Pulmonary artery endothelial cell (primary cell): ENCODE measurements at places on chromosomes 4 and X. TPM values are rescaled to one million over a fixed set of nuclear protein-coding genes. Genes with fewer than 3 reads are reported as not detected.

- DNase-seq = no peak
Measured at GRCh38 chrX:133670383-133670782, 255.1 kb upstream of the GPC4 start.

DNA sequence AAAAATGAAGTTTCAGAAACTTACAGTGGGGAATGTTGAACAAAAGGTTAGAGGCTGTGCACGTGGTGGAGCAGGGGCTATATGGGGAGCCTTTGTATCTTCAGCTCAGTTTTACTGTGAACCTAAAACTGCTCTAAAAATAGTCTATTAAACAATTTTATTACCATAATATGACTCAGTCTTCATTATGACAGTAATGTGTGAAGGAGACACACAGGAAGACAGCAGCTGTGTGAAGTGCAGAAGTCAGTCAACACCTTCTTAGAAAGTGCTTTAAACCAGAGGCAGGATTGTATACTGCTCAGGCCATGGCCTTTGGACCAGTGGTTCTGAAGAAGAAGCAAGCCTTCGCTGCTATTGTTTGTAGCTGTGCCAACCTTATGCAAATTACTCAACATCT lies 89.7 kb downstream of the ARHGAP10 start:
- DNase-seq = no peak

- DNase-seq = no peak
Measured at GRCh38 chrX:9635368-9635767, 130.3 kb downstream of the GPR143 start.

GRCh38 chr4:184265546-184266351 lies 48.1 kb upstream of the ENPP6 start:
- DNase-seq = peak; percentile 46

DNA sequence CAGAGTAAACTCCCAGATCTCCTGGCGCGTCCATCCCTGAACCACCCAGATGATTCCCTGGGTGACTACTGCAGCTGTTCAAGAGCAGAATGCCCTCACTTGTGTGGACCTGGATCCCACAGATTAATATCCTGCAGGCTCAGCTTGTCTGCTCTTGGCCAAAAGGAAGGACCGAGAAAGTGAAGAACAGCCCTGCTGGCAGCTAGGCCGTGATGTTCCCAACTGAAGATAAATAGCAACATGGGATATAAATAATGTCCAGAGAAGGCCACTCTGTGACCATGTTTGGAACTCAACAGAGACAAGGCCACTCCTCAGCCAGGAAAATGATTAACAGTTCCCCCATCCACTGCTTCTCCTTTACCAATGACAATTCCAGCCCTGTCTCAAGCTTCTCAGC lies 21.5 kb downstream of the SUPT20HL2 start:
- DNase-seq = no peak

DNA sequence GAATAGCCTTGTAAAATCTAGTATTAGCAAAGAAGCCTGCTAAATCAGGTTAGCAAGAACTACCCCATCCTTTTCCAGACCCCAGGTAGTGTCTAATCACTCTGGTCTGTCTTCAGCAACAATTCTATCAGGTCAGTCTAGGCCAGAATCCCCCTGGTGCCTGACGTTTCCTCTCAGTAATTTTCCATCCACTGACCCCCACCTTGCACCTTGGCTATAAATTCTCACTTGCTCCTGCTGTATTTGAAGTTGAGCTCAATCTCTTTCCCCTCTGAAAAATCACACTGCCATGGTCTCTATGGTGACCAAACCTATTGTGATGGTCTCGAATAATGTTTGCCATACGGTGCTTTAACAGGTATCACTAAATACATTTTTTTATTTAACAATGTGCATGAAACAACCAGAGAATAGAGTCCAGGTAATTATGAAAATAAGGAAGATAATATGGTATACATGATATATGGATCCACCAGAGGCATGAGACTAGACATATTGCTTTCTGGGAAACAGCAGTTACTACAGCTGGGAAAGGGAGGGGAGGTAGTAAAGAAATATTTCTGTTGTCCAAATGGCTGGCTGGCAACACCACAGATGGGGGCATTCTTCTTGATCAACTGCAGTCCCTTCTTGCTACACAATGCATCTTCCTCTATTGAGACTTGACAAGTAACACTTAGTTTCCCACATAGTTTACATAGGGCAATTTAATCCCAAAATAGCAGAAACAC lies 33.8 kb downstream of the CXCL1 start:
- no peak for DNase-seq

- DNase-seq = no peak
Measured at GRCh38 chr4:113024388-113024787, 25.1 kb upstream of the ANK2 start.

- DNase-seq = peak; percentile 37
Measured at GRCh38 chrX:136028383-136028984, 43.2 kb downstream of the SLC9A6 start.

DNA sequence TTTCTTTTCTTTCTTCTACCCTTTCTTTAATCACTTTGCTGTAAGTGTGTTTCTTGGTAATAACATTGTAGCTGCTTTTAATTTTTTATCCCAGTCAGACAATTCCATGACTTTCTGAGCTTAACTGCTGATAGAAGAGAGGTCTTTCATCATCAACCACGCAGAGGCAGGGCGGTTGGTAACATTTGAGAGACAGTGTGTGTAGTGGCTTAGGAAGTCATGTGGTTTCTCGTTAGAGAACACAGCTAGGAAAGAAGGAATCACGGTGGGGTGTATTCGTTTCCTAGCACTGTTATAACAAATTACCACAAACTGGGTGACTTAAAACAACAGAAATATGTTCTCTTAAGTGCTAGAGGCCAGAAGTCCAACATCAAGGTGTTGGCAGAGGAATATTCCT lies 11.5 kb downstream of the PRPS2 start:
- no peak for DNase-seq

GRCh38 chr4:82084747-82085146 lies 289.0 kb downstream of the HNRNPD start:
- no peak for DNase-seq

DNA sequence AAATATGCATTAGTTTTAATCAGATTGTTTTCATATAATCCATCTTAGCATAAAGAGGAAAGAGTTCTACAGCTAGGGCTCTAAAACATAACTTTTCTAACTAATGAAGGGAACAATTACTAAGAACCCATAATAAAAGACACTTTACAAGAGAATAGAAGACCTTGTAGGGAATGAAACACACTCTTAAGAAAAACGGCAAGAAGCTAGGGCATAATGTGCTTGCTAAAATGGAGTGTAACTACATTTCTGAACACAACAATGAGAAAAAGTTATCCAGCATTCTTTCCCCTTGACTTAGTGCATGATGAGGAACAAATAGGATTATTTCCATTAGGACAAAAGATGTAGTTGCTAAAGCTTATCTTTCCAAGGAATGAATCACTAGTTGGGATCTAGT lies 54.6 kb downstream of the ARHGAP6 start:
- no peak for DNase-seq

ADH1A gene
- total RNA-seq = not detected in 2 replicates

GC gene
- total RNA-seq = not detected in 2 replicates
